CD4-positive, alpha-beta T cell treated with Interferon gamma for 1 hour (primary cell): ENCODE measurements at places on chromosomes 7 and 10.

- DNase-seq: no peak
Measured at GRCh38 chr7:47940088-47941013, 7.9 kb downstream of the PKD1L1 start.

GRCh38 chr10:63716016-63716580 lies 194.9 kb downstream of the REEP3 start:
- no peak for DNase-seq

- DNase-seq: no peak
Measured at GRCh38 chr7:67019562-67020390, 23.1 kb downstream of the TYW1 start.

- DNase-seq: no peak
Measured at GRCh38 chr7:128833946-128834325, 3.7 kb downstream of the FLNC start.

- no peak for DNase-seq
Measured at GRCh38 chr10:28801869-28802268, 124.5 kb downstream of the BAMBI start.

- no peak for DNase-seq
Measured at GRCh38 chr10:100889546-100889945, 23.2 kb upstream of the SLF2 start.
